ENCODE measurements at places on chromosomes 3 and 15. TPM values are rescaled to one million over a fixed set of nuclear protein-coding genes. Genes with fewer than 3 reads are reported as not detected.

SYNPR gene
- total RNA-seq = not detected

SLC9C1 gene
- not detected for total RNA-seq

DNA sequence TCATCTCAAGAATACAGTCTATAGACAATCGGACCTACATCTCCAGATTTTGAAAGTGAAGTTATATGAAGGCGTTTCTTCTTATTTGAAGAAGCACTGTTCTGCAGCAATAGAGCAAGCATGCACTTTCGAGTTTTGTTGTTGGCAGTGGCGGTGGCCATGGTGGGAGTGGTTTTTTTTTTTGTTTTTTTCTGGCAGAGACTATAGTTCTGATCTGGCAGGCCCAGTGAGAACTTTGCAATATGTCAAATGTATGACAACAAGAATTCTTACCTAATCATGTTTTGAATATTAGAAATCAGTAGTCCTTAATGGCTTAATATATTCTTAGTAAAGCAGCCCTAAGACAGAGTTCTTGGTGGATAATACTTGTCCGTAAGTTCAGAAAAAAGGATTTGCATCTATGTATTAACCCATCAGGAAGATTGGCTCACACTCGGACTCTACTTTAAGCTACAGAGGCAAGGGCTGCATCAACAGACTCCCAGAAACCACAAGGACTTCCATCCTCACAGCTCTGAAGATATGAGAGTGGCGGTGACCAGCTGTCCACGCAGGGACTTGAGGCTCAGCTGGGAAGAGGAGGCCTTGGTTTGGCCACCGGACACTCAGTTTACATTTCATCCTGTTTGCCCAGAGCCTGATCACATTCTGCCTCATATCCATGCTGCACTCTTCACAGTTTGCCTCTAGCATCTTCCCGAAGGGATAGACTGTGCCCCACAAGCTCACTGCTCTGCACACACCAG is 124.1 kb upstream of the THBS1 start:
- H3K4me1 ChIP-seq = no peaks in the 10 kb centered on the region
- no peak overlapping the region for H3K4me3 ChIP-seq
- H3K36me3 ChIP-seq = no peaks in the 10 kb centered on the region
- no peak for DNase-seq
- no peak overlapping the region for H3K27ac ChIP-seq
- H3K27me3 ChIP-seq = no peaks in the 10 kb centered on the region

DNA sequence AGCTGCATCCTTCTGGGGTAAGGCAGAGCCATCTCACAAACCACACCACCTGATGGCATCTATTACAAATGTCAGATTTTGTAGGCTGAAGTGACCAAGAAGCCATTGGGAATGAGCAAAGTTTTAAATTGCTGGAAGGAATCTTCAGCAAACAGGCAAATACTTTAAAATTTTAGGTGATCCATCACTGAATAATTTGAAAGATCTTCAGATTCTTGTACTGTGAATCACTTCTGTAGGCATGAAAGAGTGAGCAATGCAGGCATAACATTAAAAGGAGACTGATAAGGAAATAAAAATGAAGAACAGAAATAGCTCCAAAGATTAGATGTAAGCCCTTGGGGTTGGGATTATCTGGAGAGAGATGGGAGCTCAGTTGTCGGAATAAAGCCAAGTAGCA is 36.0 kb upstream of the ALDH1L1 start:
- no peak for DNase-seq
- H3K27ac ChIP-seq = no peak overlapping the region
- H3K4me3 ChIP-seq = no peak overlapping the region
- peaks cover 70% of the 10 kb centered on the region for H3K27me3 ChIP-seq
- no peaks in the 10 kb centered on the region for H3K4me1 ChIP-seq

- peaks cover 3% of the 10 kb centered on the region for H3K27me3 ChIP-seq
- peak overlapping the region; percentile 85 for H3K27ac ChIP-seq
- H3K36me3 ChIP-seq = peaks cover 43% of the 10 kb centered on the region
Measured at GRCh38 chr3:45109771-45110508, 36.2 kb downstream of the CDCP1 start.

DNA sequence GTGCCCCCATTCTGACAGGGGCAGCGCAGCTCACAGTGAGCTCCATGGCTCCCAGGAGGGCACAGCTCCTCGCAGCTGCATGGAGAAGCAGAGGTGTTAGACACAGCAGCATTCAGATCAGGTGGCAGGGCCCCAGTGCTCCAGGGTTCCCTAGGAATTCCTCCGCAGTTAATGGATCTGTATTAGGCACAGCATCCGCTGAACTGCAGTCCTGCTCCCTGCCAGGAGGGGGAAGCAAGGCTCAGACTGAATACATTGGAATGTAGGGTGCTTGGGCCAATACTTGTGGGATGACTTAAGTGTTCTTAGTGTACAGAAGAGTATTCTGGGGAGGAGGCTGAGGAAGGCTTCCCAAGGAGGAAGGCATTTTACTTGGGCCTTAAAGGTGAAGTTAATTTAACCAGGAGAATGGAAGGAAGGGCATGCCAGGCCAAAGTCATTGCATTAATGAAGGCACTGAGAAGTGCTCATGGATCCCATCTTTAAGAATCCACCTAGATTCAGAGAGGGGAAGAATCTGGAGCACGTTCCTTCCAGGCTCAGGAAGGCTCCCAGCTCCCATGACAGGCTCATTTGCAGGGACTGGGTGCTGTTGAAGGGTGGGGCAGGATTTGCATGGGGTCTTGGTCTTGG is 111.6 kb downstream of the RAB11A start:
- DNase-seq = no peak
- H3K4me1 ChIP-seq = peaks cover 7% of the 10 kb centered on the region
- peaks cover 47% of the 10 kb centered on the region for H3K27me3 ChIP-seq
- no peak overlapping the region for H3K27ac ChIP-seq
- no peaks in the 10 kb centered on the region for H3K36me3 ChIP-seq
- H3K4me3 ChIP-seq = no peak overlapping the region
